ENCODE measurements at places on chromosomes 1 and 21. TPM values are rescaled to one million over a fixed set of nuclear protein-coding genes. Genes with fewer than 3 reads are reported as not detected.

NBPF14 gene
- total RNA-seq, result 17.8 TPM

GSTM1 gene
- total RNA-seq, result not detected

KIF21B gene
- 1.6 TPM for total RNA-seq

SLC35E2B gene
- total RNA-seq, result 18.7 TPM

PRELP gene
- total RNA-seq, result 63.9 TPM

ZNF648 gene
- not detected for total RNA-seq

F13B gene
- total RNA-seq, result not detected

DCAF8 gene
- 155 TPM for total RNA-seq

MIXL1 gene
- total RNA-seq, result not detected

OR2W3 gene
- total RNA-seq, result 0.39 TPM

HTR1D gene
- not detected for total RNA-seq

PPCS gene
- total RNA-seq, result 51.7 TPM

CDA gene
- total RNA-seq, result 4.3 TPM

REN gene
- total RNA-seq, result not detected

KRTAP12-2 gene
- total RNA-seq, result not detected

AIRE gene
- not detected for total RNA-seq

NBPF6 gene
- total RNA-seq, result not detected

CHD5 gene
- 34.9 TPM for total RNA-seq

CYYR1 gene
- total RNA-seq, result 8.9 TPM

RHD gene
- not detected for total RNA-seq

PROX1 gene
- total RNA-seq, result 3.2 TPM

SPRR1A gene
- total RNA-seq, result not detected

GBP7 gene
- not detected for total RNA-seq

TSSK3 gene
- total RNA-seq, result not detected

SNX7 gene
- total RNA-seq, result 21.7 TPM

SGIP1 gene
- 8.6 TPM for total RNA-seq

NOS1AP gene
- total RNA-seq, result 4.2 TPM

THEM5 gene
- not detected for total RNA-seq

PTPN7 gene
- 1.8 TPM for total RNA-seq

FLG2 gene
- not detected for total RNA-seq

C1QTNF12 gene
- 0.96 TPM for total RNA-seq

ARTN gene
- not detected for total RNA-seq

SPRR5 gene
- total RNA-seq, result not detected

ESRRG gene
- total RNA-seq, result 6.8 TPM

SLC35D1 gene
- 13.4 TPM for total RNA-seq

THEMIS2 gene
- total RNA-seq, result 14.3 TPM

MTX1 gene
- 36.0 TPM for total RNA-seq

CFAP74 gene
- not detected for total RNA-seq

KANK4 gene
- 0.16 TPM for total RNA-seq

CRYAA gene
- not detected for total RNA-seq

CRB1 gene
- 0.20 TPM for total RNA-seq
